ENCODE measurements at places on chromosomes 5 and 9.

DNA sequence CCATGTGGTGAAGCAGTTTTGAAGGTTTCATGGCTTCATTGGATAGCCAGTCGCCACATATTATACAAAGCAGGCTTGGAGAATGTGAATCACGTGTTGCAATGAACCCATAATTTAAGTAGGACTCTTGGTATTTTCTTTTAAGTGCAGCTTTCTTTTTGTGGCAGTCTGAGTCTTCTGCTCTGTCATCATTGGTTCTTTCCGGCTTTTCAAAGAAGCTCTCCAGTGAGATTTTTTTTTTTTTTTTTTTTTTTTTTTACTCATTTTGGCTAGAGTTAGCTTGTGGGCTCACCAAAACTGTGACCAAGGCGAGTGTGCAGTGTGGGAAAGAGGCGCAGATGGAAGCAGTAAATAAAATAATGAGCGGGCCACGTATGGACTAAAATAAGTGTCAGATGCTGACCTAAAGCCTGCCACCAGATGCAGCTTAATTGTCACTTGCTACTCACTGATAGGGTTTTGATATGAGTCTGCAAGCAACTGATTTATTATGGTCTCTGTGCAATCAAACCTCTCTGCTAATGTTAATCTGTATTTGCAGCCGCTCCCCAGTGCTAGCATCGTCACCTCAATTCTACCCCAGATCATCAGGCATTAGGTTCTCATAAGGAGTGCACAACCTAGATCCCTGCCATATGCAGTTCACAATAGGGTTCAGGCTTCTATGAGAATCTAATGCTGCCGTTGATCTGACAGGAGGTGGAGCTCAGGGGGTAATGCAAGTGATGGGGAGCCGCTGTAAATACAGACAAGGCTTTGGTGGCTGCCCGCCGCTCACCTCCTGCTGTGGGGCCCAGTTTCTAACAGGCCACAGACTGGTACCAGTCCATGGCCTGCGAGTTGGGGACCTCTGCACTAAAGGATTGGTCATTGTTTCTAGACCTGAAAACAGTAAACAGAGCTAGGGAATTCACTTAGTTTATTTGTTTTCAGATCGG is 45.5 kb upstream of the LARP1 start:
- DNase-seq: no peak

DNA sequence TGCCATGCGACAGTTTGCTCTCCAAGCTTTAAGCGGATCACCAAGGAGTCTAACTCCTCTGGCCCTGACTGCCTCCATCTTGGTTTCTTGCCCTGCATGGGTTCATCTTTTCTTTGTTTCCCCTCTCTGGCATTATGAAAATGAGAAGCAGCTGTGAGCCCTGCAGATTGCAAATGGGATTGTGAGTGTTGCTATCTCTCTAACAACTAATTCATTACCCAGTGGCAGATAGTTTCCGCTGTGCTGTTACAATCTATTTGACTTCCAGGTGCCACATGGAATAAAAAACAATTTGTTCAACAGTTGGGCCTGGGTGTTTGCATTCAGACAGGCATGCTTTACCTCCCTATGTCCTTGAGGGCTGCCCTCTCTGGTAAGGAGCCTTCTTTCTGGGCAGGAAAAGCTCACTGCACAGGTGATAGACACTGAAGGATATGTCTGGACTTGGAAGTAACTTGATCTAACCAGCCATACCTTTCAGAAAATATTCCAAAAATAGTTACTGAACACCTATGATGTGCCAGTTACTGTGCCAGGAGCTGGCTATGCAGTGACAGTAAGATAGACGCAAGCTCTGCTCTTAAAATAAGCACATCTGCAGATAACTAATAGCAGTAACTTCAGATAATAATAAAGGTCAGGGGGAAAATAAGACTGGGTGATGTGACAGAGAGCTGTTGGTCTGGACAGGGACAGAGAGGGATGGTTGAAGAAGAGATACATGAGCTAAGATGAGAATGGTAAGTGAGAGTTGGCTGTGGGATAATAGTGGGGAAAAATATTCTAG is 40.1 kb downstream of the GRIA1 start:
- no peak for DNase-seq

DNA sequence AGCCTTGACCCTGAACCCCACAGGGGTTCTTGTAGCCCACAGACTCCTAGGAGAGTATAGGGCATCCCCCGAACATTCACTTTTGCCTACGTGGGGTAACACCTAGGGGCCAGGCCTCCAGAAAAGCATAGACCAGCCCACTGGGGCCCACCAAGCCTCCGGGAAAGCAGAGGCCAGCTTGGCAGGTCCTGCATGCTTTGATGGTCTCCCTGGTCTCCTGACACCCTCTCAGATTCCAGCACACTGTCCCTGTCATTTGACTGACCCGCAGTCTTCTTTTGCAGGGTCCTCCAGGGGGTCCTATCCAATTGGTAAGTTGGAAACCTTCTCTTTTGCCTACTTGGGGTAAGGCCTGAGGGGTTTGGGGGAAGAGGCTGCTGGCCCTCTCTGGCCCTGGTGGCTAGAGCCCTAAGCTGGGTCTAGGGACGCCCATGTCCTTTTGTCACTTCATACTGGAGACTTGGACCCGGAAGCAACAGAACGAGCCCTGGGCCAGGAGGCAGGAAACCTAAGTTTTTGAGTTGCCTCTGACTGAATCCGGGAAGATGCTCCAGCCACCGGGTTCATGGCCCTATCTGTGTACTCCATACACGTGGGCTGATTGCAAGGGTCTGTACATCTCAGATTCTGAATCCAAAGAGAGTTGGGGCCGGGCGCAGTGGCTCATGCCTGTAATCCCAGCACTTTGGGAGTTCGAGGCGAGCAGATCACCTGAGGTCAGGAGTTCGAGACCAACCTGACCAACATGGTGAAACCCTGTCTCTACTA is 20.9 kb upstream of the ORM1 start:
- DNase-seq: no peak

- no peak for DNase-seq
Observed at GRCh38 chr9:34034698-34035065, 14.0 kb downstream of the UBAP2 start.

DNA sequence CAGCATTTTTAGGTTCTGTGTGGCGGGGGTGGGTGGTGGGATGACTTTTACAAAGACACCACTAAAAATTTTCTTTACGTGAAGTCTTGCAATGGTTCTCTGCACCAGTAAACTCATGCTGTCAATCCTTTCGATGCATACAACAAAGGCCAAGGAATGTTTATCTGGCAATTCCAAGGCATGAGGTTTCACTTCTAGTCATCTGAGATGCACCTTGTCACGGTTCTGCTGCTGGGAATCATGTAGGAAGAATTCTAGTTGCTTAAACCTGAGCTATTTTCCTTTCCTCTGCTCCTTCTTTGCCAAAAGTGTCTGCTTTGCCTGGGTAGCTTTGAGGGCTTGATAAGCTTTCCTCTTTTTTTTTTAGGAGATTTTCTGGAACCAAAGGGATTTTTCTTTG is 1204.5 kb upstream of the SEMA6A start:
- DNase-seq: no peak

DNA sequence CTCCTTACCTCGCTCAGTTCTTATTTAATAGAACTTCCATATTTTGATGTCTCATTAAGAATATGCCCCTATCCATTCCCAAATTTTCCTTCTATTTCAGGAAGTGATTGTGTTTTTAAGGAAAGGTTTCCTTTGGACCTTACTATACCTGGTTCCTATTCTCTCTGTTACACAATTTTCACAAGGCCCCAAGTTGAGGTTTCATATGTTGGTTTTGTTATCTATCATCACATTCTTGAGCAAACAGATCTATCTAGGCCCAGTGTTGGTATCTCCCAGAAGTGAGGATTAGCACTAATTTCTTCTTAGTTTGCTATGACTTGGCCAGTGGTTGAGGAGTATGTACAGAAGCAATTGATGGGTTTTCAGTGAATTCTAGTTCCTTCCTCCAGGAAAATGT is 41.5 kb downstream of the ALG2 start:
- DNase-seq: no peak

DNA sequence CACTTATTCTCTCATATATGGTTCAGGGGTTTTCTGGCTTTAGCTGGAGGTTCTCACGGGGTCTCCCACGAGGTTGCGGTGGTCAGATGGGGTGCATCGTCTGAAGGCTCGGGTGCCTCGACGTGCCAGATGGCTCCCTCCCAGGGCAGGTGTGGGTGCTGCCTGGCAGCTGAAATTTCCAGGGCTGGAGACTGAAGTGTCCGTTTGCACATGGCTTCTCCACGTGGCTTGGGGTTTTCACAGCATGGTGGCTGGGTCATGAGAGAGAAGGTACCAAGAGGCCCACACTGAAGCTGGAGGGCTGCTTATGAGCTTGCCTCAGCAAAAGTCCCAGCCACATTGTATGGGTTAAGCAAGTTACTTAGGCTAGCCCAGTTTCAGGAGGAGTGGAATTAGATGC is 218.6 kb downstream of the AGTPBP1 start:
- no peak for DNase-seq

DNA sequence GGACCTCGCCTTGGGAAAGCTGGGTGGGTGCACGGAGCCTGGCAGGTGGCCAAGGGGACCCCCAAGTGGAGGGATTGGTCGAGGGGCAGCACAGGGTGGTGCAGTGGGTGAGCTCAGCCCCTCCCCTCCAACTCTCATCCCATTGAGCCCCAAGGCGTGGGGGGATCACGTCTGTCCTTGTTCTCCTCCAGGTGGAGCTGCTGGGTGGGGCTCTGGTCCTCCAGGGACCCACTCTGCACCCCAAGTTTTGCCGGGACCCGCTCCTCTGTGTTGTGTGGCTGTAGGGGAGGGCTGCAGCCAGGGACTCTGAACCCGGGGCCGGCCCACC is 3.6 kb upstream of the FUT7 start:
- DNase-seq: no peak

DNA sequence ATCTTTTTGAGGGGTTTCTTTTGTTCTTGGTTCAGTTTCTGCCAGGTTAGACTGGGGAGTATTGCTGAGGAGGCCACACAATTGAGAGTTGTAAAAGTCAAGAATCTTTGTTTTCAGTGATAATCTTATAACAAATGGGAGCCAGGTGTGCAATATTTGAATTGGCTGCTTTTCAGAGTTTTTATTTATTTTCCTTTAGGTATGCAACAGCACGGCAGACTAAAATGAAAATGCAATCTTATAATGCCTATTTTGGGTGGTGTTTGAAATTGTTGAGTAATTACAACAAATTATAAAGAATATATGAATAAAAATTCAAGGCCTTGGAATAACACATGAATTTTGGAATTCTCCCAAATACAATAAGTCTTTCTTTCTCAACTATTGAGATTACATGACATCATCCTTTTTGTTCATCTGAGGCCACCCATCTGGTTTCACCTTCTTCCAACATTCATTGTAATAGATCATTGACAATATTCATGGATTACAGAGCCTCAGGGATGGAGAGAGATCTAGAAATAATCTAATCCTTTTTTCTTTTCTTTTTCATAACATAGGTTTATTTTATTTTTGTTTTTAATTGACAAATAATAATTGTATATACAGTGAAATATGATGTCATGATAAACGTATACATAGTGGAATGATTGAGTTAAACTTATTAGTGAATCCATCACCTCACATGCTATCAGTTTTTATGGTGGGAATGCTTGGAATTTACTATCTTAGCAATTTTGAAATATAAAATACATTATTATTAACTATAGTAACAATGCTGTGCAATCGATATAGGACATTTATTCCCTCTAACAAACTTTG is 1061.0 kb downstream of the NR2F1-AS1 start:
- DNase-seq: no peak

GRCh38 chr5:1513326-1514026 is 10.3 kb downstream of the LPCAT1 start:
- no peak for DNase-seq

Measured in stimulated activated CD8-positive, alpha-beta memory T cell treated with anti-CD3 and anti-CD28 coated beads, Interleukin-15, amount 100 ng/mL, for 24 hours (primary cell).